ENCODE measurements at places on chromosomes 12 and 14.

DNA sequence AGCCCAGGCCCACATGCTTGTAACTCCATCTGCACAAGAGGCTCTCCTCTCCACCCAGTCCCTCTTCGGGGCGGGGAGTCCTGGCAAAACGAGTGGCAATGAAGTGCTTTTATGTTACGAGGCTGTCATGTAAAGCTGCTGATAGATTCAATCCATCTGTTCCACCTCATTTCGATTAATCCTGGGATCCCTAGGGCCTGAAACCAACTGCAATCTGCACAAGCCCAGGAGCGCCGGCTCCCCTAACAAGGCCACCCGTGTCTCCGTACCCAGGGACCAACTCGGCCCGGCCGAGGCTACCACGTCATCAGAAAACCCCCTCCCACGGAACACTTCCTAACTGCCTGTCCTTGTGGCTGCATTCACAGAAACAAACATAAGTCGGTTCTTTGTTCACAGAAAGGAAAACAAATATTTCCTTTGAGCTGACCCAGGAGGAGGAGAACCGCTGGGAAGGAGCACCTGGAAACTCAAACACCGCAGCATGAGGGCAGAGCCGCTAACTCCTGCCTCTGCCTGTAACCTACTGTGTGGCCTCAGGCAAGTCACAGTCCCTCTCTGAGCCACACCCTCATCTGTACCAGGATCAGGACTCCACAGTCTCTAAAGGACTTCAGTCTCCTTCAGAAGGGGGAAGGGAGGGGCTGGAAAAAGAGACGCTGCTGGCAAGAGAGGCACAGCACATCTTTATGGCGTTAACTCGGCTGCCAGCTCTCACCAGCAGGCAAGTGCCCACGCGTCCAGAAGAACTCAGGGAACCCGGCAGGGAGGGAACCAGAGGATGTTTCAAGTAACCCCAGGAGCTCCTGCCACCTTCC lies 47.8 kb downstream of the CCDC88C start:
- no peak for DNase-seq

DNA sequence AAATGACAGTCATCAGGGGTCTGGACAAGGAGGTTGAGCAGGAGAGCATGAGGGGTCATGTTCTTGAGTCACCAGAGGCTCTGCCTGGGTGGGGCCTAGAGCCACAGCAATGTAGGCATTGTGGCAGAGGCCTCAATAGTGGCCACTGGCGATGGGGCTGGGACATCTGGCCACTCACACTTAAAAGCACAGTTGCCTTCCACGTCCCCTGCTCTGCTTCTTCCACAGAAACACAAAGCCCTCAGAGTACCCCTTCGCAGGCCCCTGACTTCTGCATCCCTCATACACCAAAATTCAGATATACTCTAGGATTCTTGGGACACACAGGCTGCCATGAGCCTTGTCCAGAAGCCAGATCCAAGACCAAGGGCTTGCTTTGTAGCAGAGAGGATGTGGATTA lies 2.2 kb downstream of the SLC10A1 start:
- no peak for DNase-seq

DNA sequence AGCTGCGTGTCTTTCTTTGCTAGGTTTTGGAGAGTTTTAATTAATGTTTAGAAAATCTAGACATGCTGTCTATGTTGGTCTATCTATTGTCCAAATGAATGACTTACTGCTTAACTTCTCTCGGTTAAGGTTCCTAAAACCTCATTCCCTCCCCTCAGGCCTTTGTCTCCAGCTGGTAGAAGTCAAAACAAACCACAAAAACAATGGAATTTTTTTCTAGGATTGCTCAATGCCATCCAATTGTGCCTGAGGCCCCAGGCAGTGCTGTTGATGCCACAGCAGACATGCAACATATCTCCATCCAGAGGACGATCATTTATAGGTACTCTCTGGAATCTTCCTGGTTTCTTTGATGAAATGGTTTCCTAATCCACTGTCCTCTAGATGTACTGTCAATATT lies 448.2 kb upstream of the TBX3 start:
- DNase-seq, result no peak

DNA sequence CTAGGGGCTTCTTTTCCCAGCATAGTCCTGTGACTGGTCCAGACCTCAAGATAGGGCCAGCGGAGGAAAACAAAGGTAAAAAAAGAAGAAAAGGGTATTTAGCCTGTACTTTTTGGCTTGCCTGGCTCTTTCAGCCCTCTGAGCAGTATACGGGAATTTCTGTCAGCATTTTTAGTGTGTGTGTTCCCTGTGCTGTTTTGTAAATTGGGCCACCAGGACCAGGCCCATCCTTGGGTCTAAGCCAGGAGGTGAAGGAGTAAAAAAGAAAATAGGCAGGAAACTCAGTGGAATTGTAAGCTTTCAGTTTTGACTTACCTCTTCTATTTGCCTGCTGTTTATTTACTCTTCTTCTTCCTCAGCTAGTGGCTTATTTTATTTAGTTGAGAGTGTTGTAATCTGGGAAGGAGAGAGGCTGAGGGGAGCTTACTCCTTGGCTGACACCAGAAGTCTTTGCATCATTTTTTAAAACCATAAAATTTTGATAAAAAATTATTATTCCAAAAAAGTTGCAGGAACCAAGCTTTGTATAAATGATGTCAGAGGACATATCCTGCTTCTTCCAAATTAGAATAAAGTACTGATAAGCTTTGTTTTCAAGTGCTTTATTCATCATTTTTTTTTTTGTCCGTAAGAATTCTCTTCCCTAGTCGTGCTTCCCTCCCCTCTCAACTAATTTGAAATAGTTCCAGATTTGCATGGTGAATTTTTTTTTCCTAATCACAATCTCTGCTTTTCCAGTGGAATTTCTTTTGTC lies 63.7 kb downstream of the DIP2B start:
- DNase-seq, result no peak

DNA sequence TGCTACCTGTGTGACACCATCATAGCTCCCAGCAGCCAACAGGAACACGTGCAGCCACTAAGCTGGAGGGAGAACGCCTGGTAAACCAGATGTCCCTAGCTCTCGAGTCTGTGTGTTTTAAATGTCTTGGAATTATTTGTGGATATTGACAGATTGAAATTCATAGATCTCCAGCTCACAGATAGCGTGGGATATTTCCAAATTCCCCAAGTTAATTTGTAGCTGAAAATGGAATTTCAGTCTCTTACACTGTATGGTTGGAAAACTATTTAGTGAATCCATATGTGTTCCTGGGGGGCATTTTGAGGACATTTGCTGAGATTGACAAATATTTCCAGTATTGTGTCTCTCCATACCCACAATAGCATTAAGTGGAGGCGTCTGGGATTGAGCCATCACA lies 618.6 kb upstream of the TMEM132C start:
- no peak for DNase-seq

GRCh38 chr12:130280231-130280630 lies 57.5 kb upstream of the PIWIL1 start:
- DNase-seq, result no peak

GRCh38 chr12:69404851-69405565 lies 45.5 kb downstream of the YEATS4 start:
- DNase-seq, result no peak

GRCh38 chr14:45658226-45658916 lies 405.4 kb upstream of the MIS18BP1 start:
- DNase-seq, result no peak

DNA sequence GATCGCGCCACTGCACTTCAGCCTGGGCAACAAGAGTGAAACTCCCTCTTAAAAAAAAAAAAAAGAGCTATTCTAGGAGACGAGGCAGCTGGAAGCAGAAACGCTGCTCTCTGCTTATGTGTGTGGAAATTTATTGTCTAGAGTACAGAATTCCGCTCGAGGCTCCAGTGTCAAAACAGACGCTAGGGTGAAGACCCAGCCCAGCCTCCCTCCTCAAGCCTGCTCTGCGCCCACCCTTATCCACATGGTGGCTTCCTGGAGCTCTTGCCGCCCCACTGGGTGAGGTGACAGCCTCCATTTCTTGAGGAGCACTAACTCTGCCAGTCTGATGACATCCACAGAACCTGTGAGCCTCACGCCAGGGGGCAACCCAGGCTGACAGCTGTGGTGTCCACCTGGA lies 49.5 kb upstream of the DLK1 start:
- no peak for DNase-seq

GRCh38 chr14:76546426-76547221 lies 170.7 kb downstream of the ESRRB start:
- DNase-seq, result no peak

DNA sequence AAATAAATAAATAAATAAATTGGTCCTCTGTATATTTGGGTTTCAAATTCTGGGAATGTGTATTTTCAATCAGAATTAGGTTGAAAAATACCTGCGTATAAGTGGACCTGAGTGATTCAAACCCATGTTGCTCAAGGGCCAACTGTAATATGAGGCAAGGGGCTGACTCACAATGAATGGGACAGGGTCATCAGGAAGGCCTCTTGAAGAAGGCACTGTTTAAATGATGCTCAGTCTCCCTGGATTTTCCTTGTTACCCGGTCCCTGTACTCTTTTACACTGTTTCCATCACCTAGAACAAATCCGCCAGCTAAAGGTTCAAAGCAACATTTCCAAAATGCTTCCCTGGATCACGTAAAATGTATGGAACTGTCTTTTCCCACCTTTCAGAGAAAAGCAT lies 3.8 kb downstream of the PSMB5 start:
- no peak for DNase-seq

DNA sequence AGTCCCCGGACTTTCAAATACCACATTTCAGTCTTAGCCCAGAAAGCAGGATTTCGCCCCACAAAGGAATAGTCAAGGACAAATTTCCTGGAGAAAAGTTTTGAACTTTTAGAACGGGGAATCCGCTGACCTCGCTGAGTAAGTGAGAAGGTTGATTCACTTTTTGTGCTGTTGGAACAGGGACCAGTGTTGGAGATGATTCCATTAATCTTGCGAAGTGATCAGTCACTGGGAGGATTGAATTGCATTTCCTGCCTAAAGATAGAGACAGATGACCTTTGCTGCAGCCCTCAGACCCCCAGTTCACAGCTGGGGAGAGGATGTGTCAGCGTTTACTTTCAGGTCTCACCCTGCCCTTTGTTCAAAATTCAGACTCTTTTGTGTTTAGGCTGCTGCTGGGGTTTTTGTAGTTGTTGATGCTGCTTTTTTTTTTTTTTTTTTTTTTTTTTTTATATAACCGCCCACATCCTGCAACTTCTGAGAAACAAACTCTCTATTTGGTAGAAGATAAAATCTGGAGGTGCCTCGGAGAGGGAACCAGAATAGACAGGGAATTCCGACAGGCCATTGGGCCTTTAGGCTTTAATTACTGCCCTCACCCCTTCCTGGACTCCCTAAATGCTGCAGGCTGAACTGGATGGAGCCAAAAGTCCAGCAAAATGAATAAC lies 9.8 kb upstream of the KDM2B start:
- DNase-seq, result no peak

- DNase-seq, result no peak
Measured at GRCh38 chr14:100067971-100068959, 3.0 kb downstream of the EVL start.
